ENCODE measurements at places on chromosomes 3 and 15. TPM values are rescaled to one million over a fixed set of nuclear protein-coding genes. Genes with fewer than 3 reads are reported as not detected.

The LMAN1L gene
- not detected for total RNA-seq

DNA sequence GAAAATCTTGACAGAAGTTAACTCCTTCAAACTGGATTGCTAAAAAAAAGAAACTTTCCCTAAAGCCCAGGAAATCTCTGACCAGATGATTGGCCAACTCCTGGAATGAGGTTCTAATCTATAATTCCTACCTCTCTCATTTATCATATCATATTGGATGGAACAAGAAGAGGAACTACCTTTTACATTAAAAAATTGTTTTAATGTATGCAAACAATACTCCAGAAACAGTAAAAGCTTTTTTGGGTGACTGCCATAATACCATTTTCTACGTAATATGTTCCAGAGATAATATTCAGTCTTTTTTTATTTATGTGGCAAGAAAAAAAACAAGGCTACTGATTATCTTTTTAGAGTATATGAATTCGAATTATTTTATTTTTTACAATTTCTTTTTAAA lies 204.4 kb downstream of the TUSC7 start:
- H3K4me1 ChIP-seq: no peaks in the 10 kb centered on the region
- no peaks in the 10 kb centered on the region for H3K36me3 ChIP-seq
- no peak for DNase-seq
- no peaks in the 10 kb centered on the region for H3K27me3 ChIP-seq

- H3K36me3 ChIP-seq: no peaks in the 10 kb centered on the region
- H3K4me3 ChIP-seq: no peak overlapping the region
- no peak overlapping the region for H3K27ac ChIP-seq
- H3K4me1 ChIP-seq: no peaks in the 10 kb centered on the region
These were observed 160.6 kb upstream of the ARHGEF26 start for GRCh38 chr3:153960458-153961074.

The P2RY1 gene
- 0.08 TPM for total RNA-seq
